ENCODE measurements at places on chromosomes 7 and 10.

GRCh38 chr10:86498598-86498997 is 23.0 kb downstream of the WAPL start:
- DNase-seq = no peak

GRCh38 chr7:121351682-121352081 is 22.9 kb downstream of the WNT16 start:
- no peak for DNase-seq

DNA sequence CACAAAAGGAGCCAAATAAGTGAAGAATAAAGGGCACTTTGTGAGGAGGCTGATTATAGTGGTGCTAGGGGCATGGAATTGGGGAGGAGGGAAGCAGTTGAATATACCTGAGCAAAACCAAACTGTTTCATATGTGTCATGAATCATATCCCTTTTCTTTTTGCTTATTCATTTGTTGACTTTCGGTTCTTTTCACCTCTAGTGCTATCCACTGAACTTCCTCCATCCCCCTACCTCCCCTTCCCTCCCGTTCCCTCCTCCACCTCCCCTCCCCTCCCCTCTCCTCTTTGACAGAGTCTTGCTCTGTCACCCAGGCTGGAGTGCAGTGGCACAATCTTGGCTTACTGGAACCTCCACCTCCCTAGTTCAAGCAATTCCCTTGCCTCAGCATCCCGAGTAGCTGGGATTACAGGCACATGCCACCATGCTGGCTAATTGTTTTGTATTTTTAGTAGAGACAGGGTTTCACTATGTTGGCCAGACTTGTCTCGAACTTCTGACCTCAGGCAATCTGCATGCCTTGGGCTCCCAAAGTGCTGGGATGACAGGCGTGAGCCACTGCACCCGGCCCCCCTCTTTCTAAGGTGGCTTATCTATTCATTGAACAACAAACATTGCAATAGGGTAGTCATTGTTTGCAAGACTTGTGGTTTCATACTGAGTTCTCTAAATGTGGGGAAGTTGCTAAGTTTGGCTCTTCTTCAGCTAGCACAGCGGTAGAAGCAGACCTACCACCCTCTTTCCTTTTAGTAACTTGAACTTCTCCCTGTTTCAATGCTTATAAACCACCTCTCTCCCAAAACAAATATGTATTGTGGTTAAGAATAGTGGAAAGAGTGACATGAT is 150.4 kb upstream of the PRPS1L1 start:
- no peak for DNase-seq

DNA sequence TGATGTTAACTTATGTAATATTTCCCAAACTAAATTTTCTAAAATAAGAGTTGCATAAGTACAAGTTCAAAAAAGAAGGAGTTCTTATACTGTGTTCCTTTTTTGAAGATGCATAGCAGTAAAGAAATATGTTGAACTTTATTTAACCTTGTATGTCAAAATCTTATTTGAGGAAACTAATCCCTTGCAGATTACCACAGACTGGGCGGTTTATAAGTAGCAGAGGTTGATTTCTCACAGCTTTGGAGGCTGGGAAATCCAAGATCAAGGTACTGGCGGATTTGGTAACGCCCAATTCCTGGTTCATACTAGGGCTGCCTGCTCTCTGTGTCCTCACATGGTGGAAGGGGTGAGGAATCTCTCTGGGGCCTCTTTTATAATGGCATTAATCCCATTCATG is 68.5 kb downstream of the GNAT3 start:
- no peak for DNase-seq

- DNase-seq = no peak
Measured at GRCh38 chr10:104100795-104101194, 15.1 kb upstream of the COL17A1 start.

DNA sequence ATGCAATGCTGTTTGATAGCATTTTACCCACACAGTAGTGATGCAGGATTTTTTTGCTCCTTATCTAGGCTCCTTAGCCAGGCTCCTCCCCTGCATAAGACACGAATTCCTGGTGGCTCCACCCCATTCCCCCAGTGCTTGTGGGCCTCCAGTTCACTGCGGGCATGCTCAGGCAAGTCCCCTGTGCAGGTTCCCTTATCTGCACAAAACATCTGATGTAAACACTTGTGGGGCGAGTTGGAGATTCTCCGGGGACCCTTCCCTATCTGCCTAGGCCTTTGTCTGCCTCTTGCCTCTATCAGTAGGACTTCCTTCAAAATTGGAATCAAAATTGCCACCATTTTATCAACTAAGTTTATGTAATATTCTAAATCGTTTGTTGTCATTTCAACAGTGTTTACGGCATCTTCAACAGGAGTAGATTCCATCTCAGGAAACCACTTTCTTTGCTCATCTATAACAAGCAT is 5.4 kb upstream of the STK17A start:
- no peak for DNase-seq

DNA sequence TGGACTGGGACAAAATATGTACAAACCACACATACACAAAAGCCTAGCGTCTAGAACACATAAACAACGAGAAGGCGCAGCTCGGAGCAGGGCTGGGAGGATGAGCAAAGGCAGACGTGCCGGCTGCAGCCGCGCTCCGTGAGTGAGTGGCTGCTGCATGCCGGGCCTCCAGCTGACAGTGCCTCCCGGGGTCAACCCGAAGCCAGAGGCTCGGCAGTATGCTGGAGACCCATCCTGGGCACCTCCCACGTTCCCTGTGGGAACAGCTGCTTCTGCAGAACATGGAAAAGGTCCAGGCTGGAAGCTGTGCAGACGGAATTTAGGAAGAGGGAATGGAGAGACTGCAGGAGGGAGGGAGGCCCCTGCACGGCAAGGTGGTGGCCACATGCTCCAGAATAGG is 3.6 kb upstream of the GPR146 start:
- DNase-seq = no peak

DNA sequence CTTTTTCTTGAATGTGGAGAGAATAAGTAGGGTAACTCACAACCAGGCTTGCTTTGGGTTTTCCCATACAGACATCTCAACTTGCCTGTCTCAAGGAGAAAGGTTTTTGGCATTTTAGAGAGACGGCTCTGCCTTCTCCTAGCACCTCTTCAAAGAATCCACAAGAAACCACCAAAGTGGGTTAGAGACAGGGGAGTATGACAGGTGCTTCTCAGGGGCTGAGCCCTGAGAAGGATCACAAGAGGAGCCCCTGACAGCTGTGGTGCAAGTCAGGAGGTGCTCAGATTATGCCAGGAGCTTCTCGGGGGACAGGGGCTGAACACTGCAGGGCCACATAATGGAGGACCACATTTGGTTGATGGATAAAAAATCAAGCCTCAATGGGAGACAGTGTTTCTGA is 170.8 kb upstream of the LYZL2 start:
- no peak for DNase-seq

GRCh38 chr10:106296750-106297392 is 867.6 kb downstream of the SORCS1 start:
- no peak for DNase-seq

DNA sequence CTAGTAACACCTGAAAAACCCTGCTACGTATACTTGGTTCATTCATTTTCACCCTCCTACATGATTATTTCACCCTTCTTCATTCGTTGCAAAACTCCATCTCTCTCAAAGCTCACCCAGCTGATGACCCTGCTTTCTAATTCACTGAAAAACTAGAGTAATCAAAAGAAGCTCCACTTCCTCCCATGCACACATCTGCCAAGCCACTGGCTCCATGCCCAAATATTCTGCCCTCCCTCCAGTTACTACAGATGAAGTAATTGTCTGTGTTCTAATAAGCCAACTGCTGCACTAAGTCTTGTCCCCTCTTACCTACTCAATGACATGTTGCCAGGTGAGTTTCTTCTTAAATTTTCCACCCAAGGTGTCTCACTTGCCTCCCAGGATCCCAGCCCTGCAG is 96.9 kb upstream of the CCDC71L start:
- DNase-seq = no peak
